ENCODE measurements at places on chromosomes 1 and 21. TPM values are rescaled to one million over a fixed set of nuclear protein-coding genes. Genes with fewer than 3 reads are reported as not detected.
A peak's percentile ranks its signal among the peaks of the same experiment; 100 is the strongest.

The KDF1 gene
- total RNA-seq = 1.1 TPM

The ZNF496 gene
- total RNA-seq = 5.6 TPM

GRCh38 chr1:162285149-162285561 lies 91.5 kb downstream of the SPATA46 start:
- peak; percentile 68 for DNase-seq

DNA sequence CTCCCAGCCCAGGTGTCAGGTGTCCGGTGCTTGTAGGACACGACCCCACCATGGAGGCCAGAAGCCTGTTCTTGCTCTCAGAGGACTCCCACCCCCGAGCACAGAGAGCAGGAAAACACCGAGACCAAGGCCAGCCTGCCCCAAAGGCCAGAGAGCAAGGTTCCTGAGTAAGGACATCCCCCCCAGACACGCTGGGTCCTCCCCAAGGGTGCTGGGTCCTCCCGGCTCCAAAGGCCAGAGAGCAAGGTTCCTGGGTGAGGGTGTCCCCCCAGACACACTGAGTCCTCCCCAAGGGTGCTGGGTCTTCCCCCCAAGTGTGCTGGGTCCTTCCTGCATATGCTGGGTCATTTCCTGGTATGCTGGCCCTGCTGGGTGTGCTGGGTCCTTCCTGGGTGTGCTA lies 40.0 kb downstream of the MEGF6 start:
- no peak for DNase-seq
